Heart left ventricle (tissue), 16 donors: ENCODE measurements at places on chromosomes 3 and 15. TPM values are rescaled to one million over a fixed set of nuclear protein-coding genes. Genes with fewer than 3 reads are reported as not detected.

FRMD5 gene
- total RNA-seq, result 46.8 TPM

ABI3BP gene
- total RNA-seq, result 15.8 TPM

TNFAIP8L3 gene
- total RNA-seq, result 4.5 TPM

DNA sequence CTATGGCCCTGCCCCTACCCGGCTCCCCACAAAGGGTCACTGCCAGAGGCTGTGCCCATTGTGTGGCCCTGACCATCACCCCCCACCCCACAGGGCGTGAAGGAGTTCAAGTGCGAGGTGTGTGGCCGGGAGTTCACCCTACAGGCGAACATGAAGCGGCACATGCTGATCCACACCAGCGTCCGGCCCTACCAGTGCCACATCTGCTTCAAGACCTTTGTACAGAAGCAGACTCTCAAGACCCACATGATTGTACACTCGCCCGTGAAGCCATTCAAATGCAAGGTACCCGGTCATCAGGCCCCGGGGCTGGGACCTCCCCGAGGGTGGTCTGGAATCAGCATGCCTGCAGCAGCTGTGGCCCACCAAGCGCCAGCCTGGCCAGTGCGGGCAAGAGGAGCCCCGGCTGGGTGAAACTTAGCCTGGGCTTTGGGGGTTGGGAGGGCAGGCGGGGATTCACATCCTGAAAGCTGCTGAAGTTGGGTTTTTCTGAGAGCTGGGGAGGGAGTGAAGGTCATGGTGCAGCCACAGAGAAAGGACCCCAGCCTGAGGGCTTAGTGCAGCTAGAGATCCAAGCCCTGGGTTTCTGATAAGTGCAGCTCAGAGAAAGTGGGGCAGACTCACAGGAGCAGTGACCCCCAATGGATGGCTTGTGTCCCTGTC is 29.2 kb downstream of the IDH2 start:
- no peak for DNase-seq

- DNase-seq, result peak; percentile 40
Measured at GRCh38 chr3:13657660-13658435, 108.9 kb downstream of the FBLN2 start.

- no peak for DNase-seq
Measured at GRCh38 chr3:150911771-150912170, 6.5 kb upstream of the MINDY4B start.

DNA sequence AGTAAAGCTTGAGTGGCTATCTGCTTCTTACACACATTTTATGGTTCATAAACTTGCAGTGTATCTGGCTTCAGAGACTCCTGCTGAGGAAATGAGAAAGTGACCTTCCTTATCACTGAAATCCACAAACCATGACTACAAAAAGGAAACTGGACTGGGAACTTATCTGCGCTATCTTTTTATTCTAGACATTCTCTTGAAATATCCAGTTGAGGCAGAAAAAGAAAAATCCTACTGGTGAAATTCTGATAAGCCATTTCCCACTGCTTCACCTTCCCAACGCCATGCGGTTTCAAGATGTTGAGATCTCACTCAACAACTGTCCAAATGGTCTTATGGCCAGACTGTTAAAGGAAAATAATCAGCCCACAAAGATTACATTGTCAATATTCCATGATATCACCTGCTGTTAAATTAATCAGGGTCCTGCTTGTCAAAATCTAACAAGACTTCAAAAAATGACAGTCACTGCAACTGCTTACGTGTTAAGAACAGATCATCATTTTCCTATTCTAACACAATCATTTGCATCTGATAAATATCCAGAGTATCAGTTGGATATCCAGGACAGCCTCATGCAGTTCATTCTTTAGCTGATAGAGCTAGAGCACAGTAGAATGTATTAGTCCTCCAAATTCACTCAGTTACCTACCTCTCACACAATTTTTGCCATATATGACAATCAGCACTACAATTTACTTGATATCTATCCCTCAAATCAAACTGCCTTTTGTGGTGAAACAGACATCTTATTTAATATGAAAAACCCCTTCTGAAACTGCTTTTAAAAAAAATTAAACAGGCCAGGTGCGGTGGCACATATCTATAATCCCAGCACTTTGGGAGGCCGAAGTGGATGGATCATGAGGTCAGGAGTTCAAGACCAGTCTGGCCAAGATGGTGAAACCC is 538.1 kb downstream of the MAGI1 start:
- DNase-seq, result no peak

GRCh38 chr3:130992344-130992743 is 34.3 kb downstream of the ASTE1 start:
- no peak for DNase-seq

- no peak for DNase-seq
Measured at GRCh38 chr15:97989299-97989698, 28.8 kb downstream of the ARRDC4 start.

GRCh38 chr15:33934921-33935320 is 33.4 kb upstream of the CHRM5 start:
- DNase-seq, result no peak

DNA sequence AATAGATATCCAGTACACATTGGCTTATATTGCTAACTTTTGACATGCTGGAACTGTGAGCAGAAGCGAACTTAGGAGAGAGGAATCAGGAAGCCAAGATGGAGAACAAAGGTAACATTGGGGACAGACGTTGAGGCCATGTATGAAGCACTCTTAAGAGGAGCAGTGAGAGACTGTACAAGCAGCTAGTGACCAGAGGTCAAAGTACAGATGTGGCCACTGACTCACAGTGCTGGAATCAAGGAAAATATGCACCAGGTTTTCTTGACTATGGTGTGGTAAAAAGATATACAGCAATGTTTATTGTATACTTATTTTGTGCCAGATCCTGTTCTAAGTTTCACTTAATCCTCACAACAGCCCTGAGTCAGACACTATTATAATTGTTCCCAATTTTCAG is 2.0 kb upstream of the IL20RB start:
- DNase-seq, result no peak

DNA sequence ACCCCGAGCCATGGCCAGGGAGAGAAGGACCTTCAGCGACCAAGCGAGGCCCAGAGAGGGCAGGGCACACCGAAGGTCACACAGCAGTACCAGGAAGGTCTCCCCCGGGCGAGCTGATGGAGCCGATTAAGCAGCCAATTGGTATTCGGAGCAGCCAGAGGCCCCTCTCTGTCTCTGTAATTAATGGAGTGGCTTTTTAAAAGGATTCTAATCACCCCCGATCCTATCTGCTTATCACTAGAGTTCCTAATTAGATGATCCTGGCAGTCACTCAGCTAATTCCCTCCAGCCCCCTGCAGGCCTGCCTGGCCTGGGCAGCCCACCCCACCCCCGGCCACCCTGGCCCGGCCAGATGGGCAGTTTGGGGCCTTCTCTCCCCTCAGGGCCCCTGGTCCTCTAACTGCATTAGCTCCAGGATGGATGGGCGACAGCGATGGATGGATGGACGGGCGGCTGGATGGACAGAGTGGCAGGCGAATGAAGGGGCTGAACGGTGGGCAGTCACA is 1.6 kb upstream of the DNAJB8 start:
- DNase-seq, result no peak

GRCh38 chr3:105349684-105350387 is 16.9 kb upstream of the ALCAM start:
- no peak for DNase-seq

- no peak for DNase-seq
Measured at GRCh38 chr3:110550511-110550910, 521.1 kb upstream of the NECTIN3 start.

DNA sequence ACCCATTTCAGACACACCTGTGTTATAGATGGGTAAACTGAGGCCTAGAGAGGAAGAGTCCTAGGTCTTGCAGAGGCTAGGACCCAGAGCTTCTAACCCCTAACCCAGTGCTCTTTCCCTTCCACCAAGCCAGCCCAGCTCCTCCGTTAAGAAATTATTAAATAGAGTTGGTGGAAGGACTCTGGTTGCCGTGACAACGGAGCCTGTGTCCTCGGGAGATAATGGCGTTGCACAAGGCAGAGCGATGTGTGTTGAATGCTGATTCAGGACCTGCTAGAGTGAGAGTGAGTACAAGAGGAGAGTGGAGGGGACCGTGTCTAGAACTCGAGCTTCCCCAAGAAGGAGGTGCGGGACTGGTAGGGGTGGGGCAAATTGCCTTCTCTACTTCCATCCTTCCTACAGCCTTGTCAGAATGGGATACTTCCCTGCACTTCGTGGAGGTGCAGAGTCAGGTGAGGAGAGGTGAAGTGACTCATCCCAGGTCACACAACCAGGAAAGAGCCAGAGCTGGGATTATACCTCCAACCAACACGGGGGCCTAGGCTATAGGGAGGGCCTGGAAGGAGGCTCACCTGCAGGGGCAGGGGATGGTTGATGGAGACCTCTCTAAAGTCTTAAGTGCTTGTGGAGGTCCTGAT is 8.6 kb downstream of the SLC6A1 start:
- no peak for DNase-seq
